ENCODE measurements at places on chromosomes 1 and 21. TPM values are rescaled to one million over a fixed set of nuclear protein-coding genes. Genes with fewer than 3 reads are reported as not detected.

GRCh38 chr1:70071601-70072000 is 133.8 kb downstream of the LRRC40 start:
- no peaks in the 10 kb centered on the region for H3K27me3 ChIP-seq
- DNase-seq: no peak
- no peak overlapping the region for H3K4me3 ChIP-seq
- no peaks in the 10 kb centered on the region for H3K36me3 ChIP-seq

DNA sequence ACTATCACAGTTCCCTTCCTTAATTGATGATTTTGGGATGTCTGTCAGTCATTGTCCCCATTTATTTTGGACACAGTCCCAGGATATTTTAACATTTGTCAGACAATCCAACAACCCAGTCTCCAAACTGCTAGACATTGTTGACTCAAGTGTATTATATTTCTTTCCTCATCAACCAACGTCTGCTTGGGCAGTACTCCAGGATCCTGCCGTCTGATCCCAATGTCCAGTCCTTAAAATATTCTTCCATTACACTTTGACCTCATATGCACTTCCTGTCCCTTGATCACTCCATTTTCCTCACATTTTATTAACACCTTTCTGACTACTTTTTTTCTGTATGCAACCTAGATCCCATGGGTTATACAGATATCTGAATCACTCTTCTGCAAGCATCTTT is 39.8 kb upstream of the KIAA0040 start:
- H3K4me1 ChIP-seq: peaks cover 22% of the 10 kb centered on the region
- no peaks in the 10 kb centered on the region for H3K27me3 ChIP-seq
- H3K4me3 ChIP-seq: no peak overlapping the region
- H3K36me3 ChIP-seq: peaks cover 2% of the 10 kb centered on the region
- H3K27ac ChIP-seq: no peak overlapping the region

DNA sequence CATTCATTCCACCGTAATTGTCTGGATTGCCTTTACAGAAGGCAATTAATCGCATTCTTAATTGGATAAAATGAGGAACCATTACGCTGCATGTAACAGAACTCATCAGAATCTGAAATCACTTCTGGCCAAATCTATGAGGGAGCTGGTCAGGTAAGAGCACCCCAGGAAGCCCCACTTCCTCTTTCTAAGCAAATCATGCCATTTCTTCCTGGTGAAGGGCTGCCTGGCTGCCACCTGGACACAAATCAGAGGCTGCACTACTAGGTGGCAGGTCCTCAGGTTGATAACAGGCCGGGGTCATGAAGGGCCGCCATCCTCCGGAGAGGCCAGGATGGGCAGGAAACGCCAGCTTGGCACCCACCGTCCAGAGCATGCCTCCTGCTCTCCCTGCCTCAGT is 73.7 kb downstream of the CAPZB start:
- no peak overlapping the region for H3K4me3 ChIP-seq
- peak overlapping the region; percentile 3 for H3K27ac ChIP-seq
- no peaks in the 10 kb centered on the region for H3K27me3 ChIP-seq
- DNase-seq: no peak
- peaks cover 77% of the 10 kb centered on the region for H3K4me1 ChIP-seq

DNA sequence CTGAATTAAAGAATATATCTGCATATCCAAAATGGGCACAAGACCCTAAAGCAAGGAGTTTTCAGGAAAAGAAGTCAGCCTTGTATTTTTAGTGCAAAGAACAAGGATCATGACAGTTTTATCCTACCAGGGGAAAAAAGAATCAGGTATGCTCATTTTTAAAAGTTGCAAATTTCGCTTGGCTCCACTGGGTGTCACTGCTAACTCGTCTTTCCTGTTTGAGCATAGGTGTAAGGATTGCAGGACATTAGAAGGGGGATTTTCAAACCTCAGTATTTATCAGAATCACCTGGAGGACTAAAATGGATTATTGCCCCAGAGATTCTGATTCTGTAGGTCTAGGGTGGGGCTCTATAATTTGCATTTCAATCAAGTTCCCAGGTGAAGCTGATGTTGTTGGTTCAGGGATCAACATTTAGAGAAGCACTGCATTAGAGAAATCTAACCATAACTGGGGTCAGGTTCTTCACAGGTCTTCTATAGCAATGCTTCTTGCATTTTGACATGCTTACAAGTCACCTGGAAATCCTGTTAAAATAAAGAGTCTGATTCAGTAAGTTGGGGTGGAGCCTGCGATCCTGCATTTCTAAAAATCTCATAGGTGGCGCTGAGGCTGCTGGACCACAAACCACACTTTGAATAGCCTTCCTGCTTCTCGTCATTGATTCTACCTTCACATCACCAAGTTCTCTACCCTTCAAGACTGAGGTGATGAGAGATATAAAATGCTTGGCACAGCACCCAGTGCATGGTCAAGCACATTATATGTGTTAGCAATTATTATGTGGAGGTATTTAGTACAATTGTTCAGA is 39.6 kb downstream of the NUF2 start:
- H3K27ac ChIP-seq: no peak overlapping the region
- no peak overlapping the region for H3K4me3 ChIP-seq
- H3K4me1 ChIP-seq: peaks cover 2% of the 10 kb centered on the region
- no peak for DNase-seq

- H3K4me3 ChIP-seq: no peak overlapping the region
- peaks cover 22% of the 10 kb centered on the region for H3K36me3 ChIP-seq
- H3K27me3 ChIP-seq: no peaks in the 10 kb centered on the region
- no peak overlapping the region for H3K27ac ChIP-seq
These were observed 11.8 kb upstream of the FUBP1 start for GRCh38 chr1:77990629-77991204.

GRCh38 chr1:64984106-64984505 is 17.8 kb upstream of the JAK1 start:
- H3K4me3 ChIP-seq: no peak overlapping the region
- H3K27ac ChIP-seq: no peak overlapping the region
- peaks cover 5% of the 10 kb centered on the region for H3K36me3 ChIP-seq
- peaks cover 12% of the 10 kb centered on the region for H3K4me1 ChIP-seq

DNA sequence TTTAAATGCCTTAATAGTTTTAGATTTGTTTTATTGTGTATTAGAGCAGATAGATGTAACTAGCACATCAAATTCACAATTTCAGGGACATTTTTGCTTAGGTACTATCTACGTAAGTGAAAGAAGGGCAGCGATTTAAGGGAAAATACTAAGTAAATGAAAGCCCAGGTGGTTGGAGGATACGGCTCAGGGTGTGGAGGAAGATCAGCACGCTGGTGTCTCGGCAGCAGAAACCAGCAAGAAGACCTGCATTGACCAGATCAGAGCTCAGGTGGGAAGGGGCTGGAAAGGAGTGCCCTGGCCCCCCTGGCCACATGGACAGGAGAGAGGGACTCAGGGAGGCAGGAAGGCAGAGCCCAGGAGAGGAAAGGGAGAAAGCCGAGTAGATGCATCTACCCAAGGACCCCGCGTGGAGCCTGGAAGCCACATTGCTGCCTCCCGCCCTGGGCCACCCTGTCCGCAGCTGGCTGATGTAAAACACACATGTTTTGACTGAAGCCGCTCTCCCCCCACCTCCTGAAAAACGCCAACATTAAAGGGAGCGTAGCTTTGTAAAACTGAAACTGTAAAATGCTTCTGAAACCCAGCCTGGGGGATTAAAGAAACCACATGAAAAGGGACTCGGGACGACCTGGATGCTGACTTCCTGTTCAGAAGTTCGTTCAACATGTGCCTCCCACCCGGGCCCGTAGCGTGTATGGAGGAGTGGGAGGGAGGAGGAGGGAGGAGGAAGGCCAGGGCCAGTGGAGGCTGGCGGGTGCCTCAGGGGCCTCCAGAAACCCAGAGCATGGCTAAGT is 72.6 kb upstream of the TARDBP start:
- H3K36me3 ChIP-seq: no peaks in the 10 kb centered on the region
- H3K27me3 ChIP-seq: peaks cover 64% of the 10 kb centered on the region
- peak overlapping the region; percentile 69 for H3K27ac ChIP-seq
- peak; percentile 80 for DNase-seq
- peaks cover 40% of the 10 kb centered on the region for H3K4me1 ChIP-seq

- no peak overlapping the region for H3K27ac ChIP-seq
- peaks cover 4% of the 10 kb centered on the region for H3K27me3 ChIP-seq
- H3K4me3 ChIP-seq: no peak overlapping the region
- no peaks in the 10 kb centered on the region for H3K36me3 ChIP-seq
- H3K4me1 ChIP-seq: no peaks in the 10 kb centered on the region
- no peak for DNase-seq
These were observed 235.4 kb downstream of the TPR start for GRCh38 chr1:186139701-186140100.

DNA sequence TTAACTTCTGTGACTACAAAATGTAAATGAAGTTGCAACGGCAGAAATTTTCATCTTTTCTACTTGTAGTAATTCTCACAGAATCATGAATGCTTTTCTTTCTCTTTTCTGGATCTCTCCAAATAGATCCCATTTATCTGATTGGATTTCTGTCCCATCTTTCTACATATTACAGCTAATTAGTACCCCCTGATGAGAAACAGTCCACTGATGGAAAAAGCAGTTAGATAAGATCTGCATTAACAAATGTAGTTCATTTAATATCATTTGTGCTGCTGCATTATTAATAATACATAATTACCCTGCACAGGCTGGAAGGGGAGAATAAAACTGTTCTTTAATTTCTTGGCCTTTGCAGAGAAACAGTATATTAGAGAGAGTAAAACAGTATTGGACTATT is 289.3 kb downstream of the TTLL7 start:
- DNase-seq: no peak
- no peaks in the 10 kb centered on the region for H3K36me3 ChIP-seq
- no peaks in the 10 kb centered on the region for H3K27me3 ChIP-seq
- no peak overlapping the region for H3K27ac ChIP-seq
- no peak overlapping the region for H3K4me3 ChIP-seq

DNA sequence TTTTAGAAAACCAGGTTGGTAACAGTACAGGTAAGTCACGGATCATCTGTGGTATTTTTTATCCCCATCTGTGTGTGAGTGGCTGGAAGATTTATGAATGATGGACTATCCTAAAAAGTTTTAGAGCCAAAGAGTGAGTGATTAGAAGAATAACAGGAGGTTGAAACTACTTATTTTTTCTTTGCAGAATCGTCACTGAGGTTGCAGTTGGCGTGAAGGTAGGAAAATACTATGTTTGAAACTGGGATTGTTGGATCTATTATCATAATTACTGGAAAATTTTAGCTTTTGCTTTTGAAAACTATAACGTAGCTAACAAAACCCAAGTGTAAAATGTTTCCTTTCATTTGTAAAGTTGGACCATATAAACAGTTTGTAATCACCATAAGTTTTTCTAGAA is 1.8 kb downstream of the PTBP2 start:
- no peak for DNase-seq
- H3K27me3 ChIP-seq: no peaks in the 10 kb centered on the region
- peak overlapping the region; percentile 93 for H3K4me3 ChIP-seq
- H3K27ac ChIP-seq: peak overlapping the region; percentile 88

GRCh38 chr1:165492845-165493373 is 48.0 kb upstream of the RXRG start:
- H3K27ac ChIP-seq: no peak overlapping the region
- no peaks in the 10 kb centered on the region for H3K36me3 ChIP-seq
- H3K4me3 ChIP-seq: no peak overlapping the region
- H3K4me1 ChIP-seq: no peaks in the 10 kb centered on the region

DNA sequence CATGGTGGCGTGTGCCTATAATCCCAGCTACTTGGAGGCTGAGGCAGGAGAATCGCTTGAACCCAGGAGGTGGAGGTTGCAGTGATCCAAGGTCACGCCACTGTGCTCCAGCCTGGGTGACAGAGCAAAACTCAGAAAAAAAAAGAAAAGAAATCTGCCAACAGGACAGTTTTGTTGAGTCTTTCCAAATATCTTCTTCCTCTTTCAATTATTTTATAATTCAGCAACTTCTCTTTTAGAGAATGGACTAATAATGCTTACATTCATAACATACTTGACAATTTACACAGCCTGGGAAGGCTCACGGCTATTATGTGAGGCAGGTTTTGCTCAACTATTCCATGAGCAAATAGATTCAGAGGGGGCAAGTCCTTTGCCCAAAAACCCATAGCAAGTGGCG is 18.1 kb downstream of the CNR2 start:
- peaks cover 12% of the 10 kb centered on the region for H3K4me1 ChIP-seq
- DNase-seq: no peak
- no peak overlapping the region for H3K27ac ChIP-seq
- no peaks in the 10 kb centered on the region for H3K36me3 ChIP-seq
- no peak overlapping the region for H3K4me3 ChIP-seq

DNA sequence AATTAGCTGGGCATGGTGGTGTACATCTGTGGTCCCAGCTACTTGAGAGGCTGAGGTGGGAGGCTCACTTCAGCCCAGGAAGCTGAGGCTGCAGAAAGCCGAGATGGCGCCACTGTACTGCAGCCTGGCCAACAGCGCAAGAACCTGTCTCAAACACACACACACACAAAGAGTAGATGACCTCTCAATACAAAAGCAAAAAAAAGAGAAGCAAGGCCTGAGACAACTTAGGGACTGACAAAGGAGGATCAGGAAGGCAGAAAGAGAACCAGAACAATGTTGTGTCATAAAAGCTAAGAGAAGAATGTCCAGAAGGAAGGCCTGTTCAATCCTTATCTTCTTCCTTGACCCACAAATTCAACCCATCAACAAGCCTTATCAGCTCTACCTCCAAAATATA is 18.5 kb downstream of the WASF2 start:
- no peaks in the 10 kb centered on the region for H3K27me3 ChIP-seq
- peaks cover 56% of the 10 kb centered on the region for H3K4me1 ChIP-seq
- peaks cover 40% of the 10 kb centered on the region for H3K36me3 ChIP-seq
- peak overlapping the region; percentile 2 for H3K27ac ChIP-seq
- H3K4me3 ChIP-seq: no peak overlapping the region
- DNase-seq: no peak

DNA sequence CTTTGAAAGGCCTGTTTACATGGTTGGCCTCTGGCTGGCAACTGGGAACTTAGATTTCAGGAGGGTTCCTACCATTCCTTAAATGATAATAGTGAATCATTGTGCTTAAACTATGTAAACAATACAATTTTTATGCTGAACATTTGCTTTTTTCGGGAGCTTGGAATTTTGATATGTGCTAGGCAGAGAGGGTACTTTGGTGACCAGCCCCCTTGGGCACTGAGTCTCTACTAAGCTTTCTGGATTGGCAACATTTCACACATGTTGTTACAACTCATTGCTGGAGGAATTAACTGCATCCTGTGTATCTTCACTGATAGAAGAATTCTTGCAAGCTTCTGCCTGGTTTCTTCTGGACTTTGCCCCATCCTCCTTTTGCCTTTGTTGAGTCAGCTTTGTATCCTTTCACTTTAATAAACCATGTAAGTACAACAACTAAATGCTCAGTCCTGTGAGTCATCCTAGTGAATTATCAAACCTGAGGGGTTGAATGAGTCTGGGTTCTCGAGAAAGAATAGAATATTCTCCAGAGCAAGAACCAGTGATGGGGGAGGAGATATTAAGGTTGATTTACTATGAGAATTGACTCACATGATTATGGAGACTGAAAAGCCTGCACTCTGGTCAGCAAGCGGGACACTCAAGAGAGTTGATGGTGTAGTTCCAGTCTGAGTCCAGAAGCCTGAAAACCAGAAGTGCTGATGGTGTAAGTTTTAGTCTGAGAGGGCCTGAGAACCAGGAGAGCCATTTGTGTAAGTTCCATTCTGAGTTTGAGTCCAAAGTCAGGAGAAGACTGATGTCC is 3.1 kb upstream of the SLC16A4 start:
- peaks cover 2% of the 10 kb centered on the region for H3K4me1 ChIP-seq
- no peak overlapping the region for H3K4me3 ChIP-seq
- no peaks in the 10 kb centered on the region for H3K27me3 ChIP-seq
- H3K36me3 ChIP-seq: peaks cover 15% of the 10 kb centered on the region
- no peak for DNase-seq

The PITHD1 gene
- total RNA-seq: 89.1 TPM

The KRTCAP2 gene
- total RNA-seq: 135 TPM

The BTBD8 gene
- 1.1 TPM for total RNA-seq

The ZNF648 gene
- not detected for total RNA-seq

The SAMD11 gene
- total RNA-seq: not detected

The COL6A1 gene
- 4.3 TPM for total RNA-seq

The GABRD gene
- not detected for total RNA-seq

The RAD54L gene
- 61.8 TPM for total RNA-seq

The CLCA1 gene
- total RNA-seq: not detected
